GM13977 (cell line): ENCODE measurements at places on chromosomes 1 and 21.

GRCh38 chr1:99315305-99315704 lies 51.0 kb downstream of the PLPPR4 start:
- no peak for DNase-seq

- DNase-seq = peak; percentile 21
Measured at GRCh38 chr1:227944931-227945890, 2.5 kb downstream of the WNT9A start.

- DNase-seq = peak; percentile 25
Measured at GRCh38 chr1:243421784-243422183, 165.9 kb downstream of the SDCCAG8 start.

- DNase-seq = no peak
Measured at GRCh38 chr1:46526691-46527291, 24.7 kb downstream of the KNCN start.

DNA sequence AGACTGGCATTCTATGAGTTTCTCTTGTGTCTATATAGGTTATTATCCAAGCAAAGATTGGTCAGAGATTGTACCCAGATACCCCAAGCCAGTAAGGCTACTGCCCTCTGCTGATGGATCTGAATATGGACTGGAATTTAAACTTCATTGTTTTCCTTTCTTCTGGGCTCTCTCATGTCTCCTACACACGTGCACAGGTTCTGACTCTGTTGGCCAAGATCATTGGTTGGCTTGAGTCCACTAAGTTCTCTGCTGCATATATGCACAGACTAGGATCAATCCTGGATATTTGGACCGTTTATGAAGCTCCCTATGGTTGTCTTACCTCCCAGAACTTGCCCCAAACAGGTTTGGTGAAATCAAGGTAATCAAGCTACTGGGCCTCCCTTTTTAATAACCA lies 69.7 kb downstream of the CC2D1B start:
- DNase-seq = peak; percentile 72

DNA sequence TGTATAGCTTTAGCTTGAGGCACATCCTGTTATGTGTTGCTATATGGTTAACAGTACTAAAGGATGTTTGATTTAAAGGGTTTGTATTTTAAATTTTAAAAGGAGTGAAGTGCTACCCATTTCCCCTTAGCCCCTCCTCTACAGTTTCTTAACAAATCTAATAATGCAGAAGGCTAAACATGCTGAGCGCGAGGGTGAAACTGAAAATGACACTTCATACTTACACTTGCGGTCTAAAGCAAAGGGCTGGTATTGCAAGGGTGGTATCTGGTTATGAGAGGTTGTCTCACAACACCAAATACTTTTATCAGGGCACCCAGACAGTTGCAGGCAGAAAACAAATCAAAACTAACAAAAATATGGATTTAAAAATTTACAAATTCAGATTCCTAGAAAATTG lies 172.3 kb downstream of the SIPA1L2 start:
- DNase-seq = peak; percentile 58

DNA sequence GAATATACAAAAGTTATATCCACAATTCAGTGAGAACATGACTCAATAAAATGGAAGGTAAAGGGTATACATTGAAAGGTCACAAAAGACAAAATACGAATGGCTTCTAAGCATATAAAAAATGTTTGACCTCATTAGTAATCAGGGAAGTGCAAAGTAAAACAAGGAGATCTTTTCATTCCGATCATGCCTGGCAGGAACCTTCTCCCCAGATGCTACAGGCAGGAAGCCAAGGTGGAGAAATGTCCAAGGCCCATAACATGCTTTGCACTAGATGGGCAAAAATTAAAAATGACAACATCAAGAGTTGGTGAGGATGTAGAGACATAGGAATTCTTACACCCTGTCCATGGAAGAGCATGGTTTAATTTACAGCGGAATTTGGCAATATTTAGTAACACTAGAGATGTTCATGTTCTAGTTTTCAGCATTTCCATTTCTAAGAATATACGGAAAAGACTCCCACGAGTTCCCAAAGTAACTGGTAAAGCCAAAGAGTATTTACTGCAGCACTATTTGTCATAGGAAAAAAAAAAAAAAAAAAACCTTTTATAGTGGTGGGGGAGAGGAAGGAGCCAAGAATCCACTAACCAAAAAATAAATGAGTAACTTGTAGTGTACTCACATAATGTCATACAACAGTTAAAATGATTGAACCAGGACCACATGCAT lies 184.5 kb upstream of the KAZN start:
- no peak for DNase-seq

DNA sequence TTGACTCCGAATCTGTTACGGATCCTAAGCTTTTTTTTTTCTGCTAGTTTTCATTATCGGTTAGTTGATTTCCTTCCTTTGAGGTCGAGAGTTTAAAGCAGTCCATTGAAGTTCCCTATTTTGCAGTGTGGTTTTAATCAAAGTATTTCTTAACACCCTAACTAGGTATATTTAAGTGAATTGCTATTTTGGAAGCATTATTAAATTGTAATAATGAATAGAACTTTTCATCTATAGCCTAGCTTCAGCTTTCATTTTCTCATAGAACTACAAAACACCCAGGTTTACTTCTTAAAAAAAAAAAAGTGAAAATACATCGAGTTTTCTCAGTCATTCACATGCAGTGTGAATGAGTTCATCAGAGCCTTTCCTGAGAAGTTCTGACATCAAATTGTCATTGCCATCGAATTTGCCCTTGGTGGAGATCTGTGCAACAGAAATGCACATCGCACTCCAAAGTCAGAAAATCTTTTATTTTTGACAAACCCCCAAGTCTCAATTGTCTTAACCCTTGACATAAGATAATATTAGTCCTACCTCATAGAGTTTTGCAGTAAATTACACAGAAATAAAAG lies 1.1 kb upstream of the LBR start:
- peak; percentile 27 for DNase-seq

GRCh38 chr1:41160498-41161110 lies 81.5 kb downstream of the SCMH1 start:
- no peak for DNase-seq

GRCh38 chr1:175341631-175342429 lies 149.3 kb upstream of the KIAA0040 start:
- DNase-seq = no peak

GRCh38 chr1:224696891-224697765 lies 81.0 kb downstream of the CNIH3 start:
- DNase-seq = no peak

- DNase-seq = no peak
Measured at GRCh38 chr1:246971090-246971721, 36.7 kb downstream of the ZNF695 start.

- no peak for DNase-seq
Measured at GRCh38 chr1:178484698-178485225, 12.0 kb downstream of the CLEC20A start.

- no peak for DNase-seq
Measured at GRCh38 chr1:101017448-101017847, 8.1 kb downstream of the DPH5 start.

DNA sequence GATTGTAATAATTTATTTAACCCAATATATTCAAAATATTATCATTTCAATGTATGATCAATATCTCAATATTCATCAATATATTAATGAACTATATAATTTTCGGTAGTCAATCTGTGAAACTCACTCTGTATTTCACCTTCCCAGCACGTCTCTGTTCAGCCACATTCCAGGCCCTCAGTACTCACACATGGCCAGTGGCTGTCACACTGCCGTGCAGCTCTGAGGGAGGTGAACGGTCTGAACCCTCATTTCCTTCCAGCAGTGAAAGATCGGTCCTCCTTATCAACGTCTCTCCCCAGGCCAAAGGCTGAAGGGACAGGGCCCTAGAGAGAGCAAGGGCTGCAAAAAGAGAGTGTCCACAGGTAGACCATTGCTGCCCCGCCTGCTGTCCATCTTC lies 39.5 kb upstream of the ZNF124 start:
- no peak for DNase-seq

DNA sequence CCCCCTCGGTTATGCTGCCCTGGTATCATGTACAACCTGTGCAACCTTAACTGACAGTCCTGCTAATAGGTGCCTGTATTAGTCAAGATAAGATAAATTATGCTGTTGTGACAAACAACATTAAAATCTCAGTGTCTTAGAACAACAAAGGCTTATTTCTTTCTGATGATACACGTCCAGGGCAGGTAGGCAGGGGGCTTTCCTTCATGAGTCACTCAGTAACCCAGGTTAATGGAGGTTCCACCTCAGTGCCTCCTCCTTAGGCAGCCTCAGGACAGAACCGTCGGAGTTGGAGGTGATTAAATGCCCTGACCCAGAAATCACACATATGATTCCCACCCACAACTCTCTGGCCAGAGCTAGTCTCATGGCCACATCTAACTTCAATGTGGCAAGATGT lies 94.6 kb upstream of the CASZ1 start:
- DNase-seq = no peak

DNA sequence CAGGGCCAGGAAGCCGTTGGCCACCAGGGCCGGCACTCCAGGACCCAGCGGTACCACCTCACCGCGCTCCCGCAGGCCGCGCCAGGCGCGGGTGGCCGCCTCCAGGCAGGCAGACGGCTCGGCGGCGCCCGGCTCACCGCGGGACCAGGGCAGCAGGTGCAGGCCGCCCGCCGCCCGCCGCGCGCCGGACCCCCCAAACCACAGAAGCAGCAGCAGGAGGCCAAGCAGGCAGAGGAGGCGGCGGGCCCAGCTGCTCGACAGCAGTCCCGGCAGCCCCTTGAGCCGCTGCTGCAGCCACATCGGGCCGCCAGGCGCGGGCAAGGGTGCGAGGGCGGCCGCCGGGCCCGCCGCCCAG lies 312 bp downstream of the KIAA2013 start:
- DNase-seq = no peak

- no peak for DNase-seq
Measured at GRCh38 chr1:5959087-5959486, 33.1 kb downstream of the NPHP4 start.

DNA sequence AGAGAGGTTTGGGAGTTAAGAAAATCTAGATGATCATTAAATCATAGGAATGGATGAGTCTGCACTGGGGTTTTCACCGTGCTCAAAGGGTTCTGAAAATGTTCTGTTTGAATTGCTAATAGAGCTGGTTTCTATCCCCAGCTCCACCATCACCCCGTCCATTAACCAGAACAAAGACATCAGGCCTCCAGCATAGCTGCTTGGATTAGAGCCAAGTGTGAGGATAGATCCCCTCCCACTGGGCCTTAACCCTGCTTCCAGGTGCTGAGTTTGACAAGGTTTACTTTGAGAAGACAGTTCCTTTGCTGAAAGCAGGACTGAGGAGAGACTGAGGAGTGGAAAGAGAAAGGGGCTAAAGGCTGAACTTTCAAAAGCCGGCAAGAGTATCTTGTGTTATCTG lies 48.3 kb downstream of the MPZL1 start:
- no peak for DNase-seq

GRCh38 chr1:164706606-164706987 lies 147.6 kb downstream of the PBX1 start:
- no peak for DNase-seq

GRCh38 chr1:24319962-24320361 lies 805 bp downstream of the GRHL3 start:
- no peak for DNase-seq

- DNase-seq = no peak
Measured at GRCh38 chr1:28295936-28296335, 32.9 kb upstream of the MED18 start.
